Hepatic stellate cell (primary cell): ENCODE measurements at places on chromosomes 1 and 21.

- DNase-seq, result no peak
These were observed 62.1 kb downstream of the PCNT start for GRCh38 chr21:46385846-46386733.

- DNase-seq, result no peak
These were observed 17.7 kb upstream of the C1orf87 start for GRCh38 chr1:60091195-60091715.

DNA sequence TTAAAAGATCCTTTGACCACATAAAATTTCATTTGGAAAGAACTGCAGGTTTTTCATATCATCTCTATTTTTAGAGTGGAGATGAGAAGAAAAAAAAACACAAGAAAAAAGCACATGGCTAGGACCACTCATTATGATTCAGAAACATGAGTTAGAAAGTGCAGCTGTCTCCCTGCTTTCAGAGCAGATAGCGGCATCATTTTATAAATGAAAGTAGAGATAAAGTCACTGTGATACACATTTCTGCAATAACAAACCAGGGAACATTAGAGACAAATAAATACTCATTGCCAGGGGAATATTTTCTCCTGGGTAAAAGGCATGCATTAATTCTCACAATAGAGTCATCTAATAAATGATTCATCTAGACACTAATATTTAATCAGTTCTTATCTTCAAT lies 87.5 kb upstream of the PLPPR4 start:
- no peak for DNase-seq

- DNase-seq, result peak; percentile 46
These were observed 1.0 kb downstream of the ZNF687 start for GRCh38 chr1:151282883-151283725.

GRCh38 chr1:5739561-5740078 lies 252.6 kb downstream of the NPHP4 start:
- DNase-seq, result no peak

GRCh38 chr21:38733972-38734546 lies 71.7 kb upstream of the ETS2 start:
- DNase-seq, result peak; percentile 76

DNA sequence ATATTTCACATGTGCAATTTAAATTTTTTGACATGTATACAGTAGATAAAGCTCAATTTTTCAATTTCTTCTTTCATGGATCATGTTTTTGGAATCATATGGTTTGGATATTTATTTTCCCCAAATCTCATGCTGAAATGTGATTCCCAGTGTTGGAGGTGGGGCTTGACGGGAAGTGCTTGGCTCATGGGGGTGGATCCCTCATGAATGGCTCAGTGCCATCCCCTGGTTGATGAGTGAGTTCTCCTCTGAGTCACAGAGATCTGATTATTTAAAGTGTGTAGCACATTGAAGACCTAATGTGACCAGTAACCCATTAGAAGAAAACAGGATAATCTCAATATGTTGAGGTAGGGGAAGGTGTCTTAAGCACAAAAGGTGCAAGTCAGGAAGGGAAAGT lies 9.1 kb upstream of the IFI16 start:
- DNase-seq, result peak; percentile 75
